ENCODE measurements at places on chromosomes 6 and 20.

- DNase-seq = no peak
Measured at GRCh38 chr20:57212534-57213276, 53.7 kb downstream of the BMP7 start.

DNA sequence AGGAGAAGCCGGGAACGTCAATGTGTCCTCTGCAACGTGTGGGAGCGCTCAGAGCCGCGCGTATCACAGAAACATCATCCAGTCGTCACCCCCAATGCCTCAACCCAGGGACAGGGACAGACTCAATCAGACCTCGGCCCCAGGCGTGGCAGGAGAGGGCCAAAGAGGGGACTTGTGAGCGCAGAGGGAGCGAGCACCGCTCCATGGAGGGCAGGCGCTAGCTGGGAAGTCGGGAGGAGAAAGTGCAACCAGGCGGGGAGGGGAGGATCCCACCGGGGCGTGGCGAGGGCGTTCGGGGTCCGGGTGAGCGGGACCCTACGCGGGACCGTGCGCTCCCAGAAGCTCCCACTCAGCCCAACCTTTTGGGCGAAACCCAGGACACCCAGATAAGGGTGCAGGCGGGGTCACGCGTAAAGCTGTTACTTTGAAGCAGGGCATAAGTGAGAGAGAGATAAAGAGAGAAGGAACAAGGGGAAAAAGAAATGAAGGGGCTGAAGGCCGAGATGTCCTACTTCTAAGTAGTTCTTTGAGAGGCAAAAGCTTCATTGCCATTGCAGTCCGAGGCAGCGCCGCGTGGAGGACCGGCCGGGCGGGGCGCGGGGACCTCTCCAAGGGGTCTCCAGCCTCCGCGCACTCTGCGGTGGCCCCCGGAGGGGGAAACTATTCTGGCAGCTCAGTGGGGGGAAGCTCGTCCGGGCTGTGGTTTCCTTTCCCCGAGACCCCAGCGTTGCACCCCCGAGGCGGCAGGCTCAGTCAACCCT is 862 bp upstream of the SOBP start:
- DNase-seq = peak; percentile 13

DNA sequence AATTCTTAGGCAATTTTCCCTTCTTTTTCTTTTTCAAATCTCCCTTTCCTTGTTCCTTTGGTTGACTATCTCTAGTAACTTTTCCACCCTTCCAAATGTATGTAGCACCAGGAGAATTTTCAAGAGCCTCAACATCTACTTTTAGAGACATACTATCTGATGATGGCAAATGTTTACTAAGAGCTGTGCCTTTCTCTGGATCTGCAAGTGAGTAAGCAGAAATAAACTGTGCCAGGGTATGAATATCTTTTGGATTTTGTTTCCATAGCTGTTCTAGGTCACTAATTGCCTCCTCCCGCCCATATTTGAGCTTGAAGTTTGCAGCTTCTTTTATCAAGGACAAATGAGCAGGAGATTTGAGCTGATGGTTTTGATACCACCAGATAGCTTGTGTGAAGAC is 69.5 kb downstream of the GTF2H5 start:
- no peak for DNase-seq

- DNase-seq = no peak
Measured at GRCh38 chr6:143468026-143468425, 17.4 kb downstream of the PEX3 start.

GRCh38 chr6:78511009-78511408 is 356.3 kb upstream of the IRAK1BP1 start:
- no peak for DNase-seq

- no peak for DNase-seq
Measured at GRCh38 chr6:132830334-132830751, 16.0 kb downstream of the RPS12 start.

GRCh38 chr6:166774770-166775169 is 147.7 kb upstream of the RPS6KA2 start:
- DNase-seq = no peak

DNA sequence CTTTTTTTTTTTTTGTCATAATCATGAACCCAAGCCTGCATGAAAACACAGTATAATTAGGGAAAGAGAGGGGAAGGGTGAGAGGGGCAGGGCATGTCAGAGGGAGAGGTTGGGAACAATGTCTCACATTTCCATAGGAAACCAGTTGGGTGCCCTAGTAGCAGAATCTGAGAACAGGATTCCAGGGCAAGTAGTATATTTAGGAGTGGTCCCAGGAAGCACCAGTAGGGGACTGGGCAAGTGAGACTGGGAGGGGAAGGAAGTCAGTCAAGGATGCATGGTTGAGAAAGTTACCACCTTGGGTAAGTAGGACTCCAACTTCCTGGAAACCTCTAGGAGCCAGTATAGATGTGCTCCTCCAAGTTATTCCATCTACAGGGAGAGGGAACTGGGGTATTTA is 88.6 kb upstream of the MAFB start:
- no peak for DNase-seq

GRCh38 chr6:2183246-2183645 is 62.2 kb downstream of the GMDS start:
- no peak for DNase-seq

DNA sequence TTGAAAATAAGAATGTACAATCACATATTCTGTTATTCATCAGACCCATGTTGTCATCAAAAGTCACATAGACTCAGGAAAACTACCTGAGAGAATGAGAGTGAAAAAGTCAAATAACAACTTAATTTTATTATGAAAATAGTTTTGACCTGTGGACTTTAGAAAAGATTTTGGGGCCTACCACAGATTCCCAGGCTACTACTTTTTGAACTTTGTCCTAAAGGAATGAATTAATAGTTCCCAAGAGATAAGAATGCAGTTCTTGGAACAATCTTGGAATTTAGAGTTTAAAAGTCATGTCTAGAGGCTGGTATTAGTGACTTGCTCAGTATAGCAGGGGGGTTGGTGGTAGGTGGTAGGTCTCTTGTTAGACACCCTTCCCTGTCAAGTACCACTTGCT is 3.3 kb downstream of the TAF8 start:
- DNase-seq = no peak

DNA sequence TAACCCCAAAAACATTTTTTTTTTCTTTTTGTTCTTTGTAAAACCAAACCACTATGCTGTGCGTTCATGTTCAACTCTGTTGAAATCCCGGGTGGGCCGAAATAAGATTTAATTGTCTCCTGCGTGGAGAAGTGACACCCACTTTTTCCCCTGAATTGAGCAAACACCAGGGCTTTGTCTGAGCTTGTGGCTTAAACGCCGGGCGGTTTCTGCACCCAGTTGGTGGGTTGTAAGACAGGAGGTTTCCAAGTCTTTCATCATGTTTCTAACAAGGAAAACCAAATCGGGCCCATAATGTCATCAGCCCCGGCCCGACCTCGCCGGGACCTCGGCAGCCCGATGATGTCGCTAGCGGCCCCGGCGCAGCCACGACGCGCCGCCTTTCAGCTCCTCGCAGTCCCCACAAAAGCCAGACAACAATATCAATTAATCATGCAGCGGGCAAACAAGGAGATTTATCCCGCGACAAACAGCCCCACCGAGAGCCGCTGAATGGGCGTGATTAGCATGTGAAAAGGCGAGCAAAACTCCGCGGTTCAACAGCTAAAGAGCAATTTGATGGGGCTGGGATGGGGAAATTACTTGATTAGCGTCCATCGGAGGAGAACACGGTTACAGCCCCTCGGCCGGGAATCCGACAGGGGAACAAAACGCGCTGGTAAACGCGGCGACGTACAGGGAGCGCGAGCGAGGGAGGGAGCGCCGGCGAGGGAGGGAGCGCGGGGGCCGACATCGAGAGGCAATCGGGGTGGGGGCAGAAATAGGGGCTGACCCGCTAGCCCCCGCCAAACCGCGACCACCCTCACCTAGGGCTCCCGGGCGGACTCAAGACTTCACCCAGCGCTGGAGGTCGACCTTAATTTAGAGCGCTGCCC is 5.3 kb downstream of the LINC00237 start:
- no peak for DNase-seq

GRCh38 chr6:39801456-39802251 is 9.5 kb downstream of the DAAM2 start:
- no peak for DNase-seq

All from stimulated activated CD4-positive, alpha-beta T cell treated with anti-CD3 and anti-CD28 coated beads, Interleukin-1b, Interleukin-23, amount 100 ng/mL, for 48 hours (primary cell).